Airway epithelial cell (primary cell): ENCODE measurements at places on chromosomes 5 and 9. TPM values are rescaled to one million over a fixed set of nuclear protein-coding genes. Genes with fewer than 3 reads are reported as not detected.

ABHD17B gene
- 14.0 and 19.4 TPM in 2 replicates for total RNA-seq

NDFIP1 gene
- total RNA-seq = 35.7 and 71.0 TPM in 2 replicates

IER5L gene
- 39.1 and 52.2 TPM in 2 replicates for total RNA-seq

IL13 gene
- total RNA-seq = not detected in 2 replicates

SPATA31E1 gene
- not detected in 2 replicates for total RNA-seq

GRIA1 gene
- total RNA-seq = not detected in 2 replicates

ANKRD31 gene
- total RNA-seq = 0.09 and 0.21 TPM in 2 replicates

CRB2 gene
- total RNA-seq = not detected in 2 replicates

VCAN gene
- total RNA-seq = 52.4 and 81.1 TPM in 2 replicates

STK32A gene
- total RNA-seq = 0.46 and 1.8 TPM in 2 replicates

C5orf52 gene
- total RNA-seq = not detected in 2 replicates

GAPVD1 gene
- 28.1 and 37.4 TPM in 2 replicates for total RNA-seq

CER1 gene
- not detected in 2 replicates for total RNA-seq

FGF10 gene
- not detected in 2 replicates for total RNA-seq

LMAN2 gene
- total RNA-seq = 280 and 321 TPM in 2 replicates

PGM5 gene
- total RNA-seq = 0.05 TPM in 1 of 2 replicates, not detected in the other

CATSPER3 gene
- total RNA-seq = 0.07 TPM in 1 of 2 replicates, not detected in the other

GTF3C4 gene
- total RNA-seq = 9.2 and 11.8 TPM in 2 replicates

CDH12 gene
- not detected in 2 replicates for total RNA-seq

IFNA13 gene
- total RNA-seq = not detected in 2 replicates

SEMA5A gene
- 0.79 and 1.5 TPM in 2 replicates for total RNA-seq

PCDHB5 gene
- 0.63 TPM in 1 of 2 replicates, not detected in the other for total RNA-seq

F2RL2 gene
- 0.05 TPM in 1 of 2 replicates, not detected in the other for total RNA-seq

STKLD1 gene
- total RNA-seq = 0.79 TPM in 1 of 2 replicates, not detected in the other

DOLK gene
- total RNA-seq = 25.6 and 28.4 TPM in 2 replicates

DOCK2 gene
- total RNA-seq = 0.07 and 0.09 TPM in 2 replicates

ANGPTL2 gene
- 0.49 TPM in 1 of 2 replicates, not detected in the other for total RNA-seq

CD72 gene
- 0.56 TPM in 1 of 2 replicates, not detected in the other for total RNA-seq

SUSD3 gene
- total RNA-seq = not detected in 2 replicates

FAM151B gene
- total RNA-seq = 0.35 and 2.5 TPM in 2 replicates
